ENCODE measurements at places on chromosomes 2 and 18. TPM values are rescaled to one million over a fixed set of nuclear protein-coding genes. Genes with fewer than 3 reads are reported as not detected.

The CHRNG gene
- polyA plus RNA-seq = not detected

The REEP1 gene
- polyA plus RNA-seq = 0.13 TPM

The STARD6 gene
- polyA plus RNA-seq = not detected

The TMEM37 gene
- 0.13 TPM for polyA plus RNA-seq

The PTPN2 gene
- 11.2 TPM for polyA plus RNA-seq

The GRHL1 gene
- 1.0 TPM for polyA plus RNA-seq

The ASTL gene
- not detected for polyA plus RNA-seq

The AGXT gene
- not detected for polyA plus RNA-seq

The GKN2 gene
- polyA plus RNA-seq = not detected

The KLHL41 gene
- 0.26 TPM for polyA plus RNA-seq

DNA sequence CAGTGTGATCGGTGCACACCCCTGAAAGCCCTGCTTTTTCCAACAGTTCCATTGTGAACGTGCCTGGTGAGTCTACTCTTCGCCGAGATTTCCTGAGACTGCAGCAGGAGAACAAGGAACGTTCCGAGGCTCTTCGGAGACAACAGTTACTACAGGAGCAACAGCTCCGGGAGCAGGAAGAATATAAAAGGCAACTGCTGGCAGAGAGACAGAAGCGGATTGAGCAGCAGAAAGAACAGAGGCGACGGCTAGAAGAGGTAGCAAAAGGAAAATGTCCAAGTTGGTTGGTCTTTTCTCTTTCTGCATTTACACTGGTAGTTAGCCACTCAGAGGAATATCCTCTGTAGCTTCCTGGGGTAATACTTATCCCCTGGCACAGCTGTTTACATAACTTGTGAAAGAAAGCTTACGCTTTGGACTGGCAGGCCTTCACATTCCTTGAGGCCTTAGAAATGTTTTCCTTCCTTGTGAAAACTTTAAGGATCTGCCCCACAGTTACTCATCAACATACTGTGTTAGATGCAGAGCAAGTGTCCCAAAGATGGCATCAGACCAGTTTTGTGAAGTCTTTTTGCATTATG, 146.6 kb downstream of the MAP4K4 start:
- DNase-seq = no peak

- DNase-seq = peak; percentile 48
Observed at GRCh38 chr2:206260188-206261012, 14.1 kb upstream of the ZDBF2 start.

DNA sequence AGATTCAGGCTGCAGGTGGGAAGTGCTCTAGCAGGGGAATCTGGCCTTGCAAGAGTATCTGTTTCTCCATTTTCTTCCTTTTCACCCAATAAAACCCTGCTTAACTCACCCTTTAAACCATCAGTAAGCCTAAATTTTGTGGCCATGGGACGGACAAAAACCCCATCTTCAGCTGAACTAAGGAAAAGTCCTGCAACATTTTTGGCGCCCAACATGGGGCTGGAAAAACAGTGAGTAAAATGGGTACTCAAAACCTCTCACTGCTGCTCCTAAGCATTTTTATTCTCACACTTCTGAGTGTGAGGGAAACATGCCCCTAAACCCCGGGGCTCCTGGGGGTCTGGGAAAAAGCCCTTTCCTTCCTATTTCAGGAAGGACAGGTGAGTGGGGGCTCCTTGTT, 414.3 kb downstream of the ZNF804A start:
- no peak for DNase-seq

GRCh38 chr2:157046396-157046795, 211.1 kb upstream of the GALNT5 start:
- no peak for DNase-seq

- peak; percentile 89 for DNase-seq
Observed at GRCh38 chr2:210224941-210225672, at the start of gene ACADL. Gene ACADL (minus strand): TSS chr2:210225447. CDS start chr2:210225263, 184 bp downstream.

- DNase-seq = no peak
Observed at GRCh38 chr2:160674146-160674750, 180.6 kb upstream of the RBMS1 start.

- no peak for DNase-seq
Observed at GRCh38 chr2:238257786-238258700, 18.2 kb upstream of the HES6 start.

- DNase-seq = no peak
Observed at GRCh38 chr2:9631878-9632700, 1.3 kb upstream of the YWHAQ start.

DNA sequence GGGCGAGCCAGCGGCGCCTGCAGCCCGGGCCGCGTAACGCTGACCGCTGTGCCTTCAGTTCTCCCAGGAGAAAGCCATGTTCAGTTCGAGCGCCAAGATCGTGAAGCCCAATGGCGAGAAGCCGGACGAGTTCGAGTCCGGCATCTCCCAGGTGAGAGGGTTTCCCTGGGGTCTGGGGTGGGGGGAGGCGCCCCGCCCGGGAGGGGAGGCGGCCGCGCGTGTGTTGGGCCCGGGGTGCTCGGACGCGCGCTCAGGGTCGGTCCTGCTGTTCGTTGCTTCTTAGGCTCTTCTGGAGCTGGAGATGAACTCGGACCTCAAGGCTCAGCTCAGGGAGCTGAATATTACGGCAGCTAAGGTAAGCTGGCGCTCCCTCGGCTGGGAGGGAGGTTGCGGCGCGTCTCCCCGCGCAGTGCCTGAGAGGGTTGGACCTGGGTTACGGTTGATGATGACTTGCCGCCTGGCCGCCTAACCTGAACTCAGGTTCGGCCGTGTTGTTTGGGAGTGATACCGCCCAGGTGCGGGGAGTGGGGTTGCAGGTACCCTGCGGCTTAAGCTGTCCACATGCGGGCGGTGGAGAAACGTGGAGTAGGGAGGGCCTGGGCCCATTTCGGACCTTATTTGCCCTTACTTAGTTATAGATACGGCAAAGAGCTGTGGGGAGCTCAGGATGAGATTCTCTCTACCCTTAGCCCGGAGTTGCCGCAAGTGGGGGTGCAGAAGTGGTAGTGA, 638 bp downstream of the RPS7 start:
- DNase-seq = peak; percentile 55

DNA sequence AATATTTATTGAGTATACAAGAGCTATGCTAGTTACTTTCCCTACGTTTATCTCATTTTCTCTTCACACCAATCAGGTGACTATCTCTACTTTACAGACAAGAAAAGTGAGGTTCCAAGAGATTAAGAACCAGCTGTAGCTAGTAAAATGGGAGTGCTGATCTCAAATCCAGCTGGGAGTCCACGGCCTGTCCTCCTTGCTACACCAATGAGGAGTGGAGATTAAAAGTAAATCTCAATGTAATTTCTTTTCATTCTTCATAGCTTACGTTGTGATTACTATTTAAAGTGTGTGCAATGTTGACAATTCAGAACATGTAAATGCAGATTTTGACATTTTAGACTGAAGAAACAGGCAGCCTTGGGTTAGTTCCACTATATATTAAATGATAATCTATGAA, 53.9 kb upstream of the NRP2 start:
- DNase-seq = no peak

DNA sequence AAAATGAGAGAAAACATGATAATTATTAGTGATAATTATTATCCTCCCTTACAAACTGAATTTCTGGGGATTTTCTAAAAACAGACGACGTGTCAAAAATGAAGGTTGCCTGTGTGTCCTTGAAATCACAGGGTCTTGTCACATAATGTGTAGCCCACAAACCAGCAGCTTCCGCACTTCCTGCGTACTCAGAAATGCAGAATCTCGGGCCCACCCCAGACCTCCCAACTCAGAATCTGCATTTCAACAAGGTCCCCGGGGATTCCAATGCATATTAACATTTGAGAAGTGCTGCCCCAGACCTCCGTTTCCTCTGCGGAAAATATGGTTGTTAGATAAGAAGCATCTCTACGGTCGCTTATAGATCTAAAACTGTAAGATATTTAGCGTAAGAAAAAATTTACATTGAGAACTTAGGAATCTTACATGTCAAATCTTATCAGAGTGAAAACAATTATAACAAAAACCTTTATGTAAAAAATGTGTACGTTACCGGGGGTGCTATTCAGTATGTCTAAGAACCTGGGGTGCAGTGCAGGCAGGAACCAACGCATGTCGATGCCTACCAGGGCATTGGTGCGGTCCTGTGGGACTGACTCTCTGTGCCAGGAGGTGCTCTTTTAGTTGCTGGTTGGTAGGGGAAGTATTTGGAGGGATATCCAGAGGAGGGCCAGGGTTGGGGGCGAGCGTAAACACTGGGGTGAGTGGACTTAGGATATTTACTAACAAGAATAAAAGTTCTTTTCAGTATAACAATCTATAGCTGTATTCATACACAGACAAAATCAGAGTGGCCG, 15.2 kb downstream of the CDKL4 start:
- no peak for DNase-seq

GRCh38 chr2:98647636-98648035, 39.2 kb downstream of the UNC50 start:
- no peak for DNase-seq

- DNase-seq = no peak
Observed at GRCh38 chr2:38254796-38255195, 122.3 kb downstream of the ATL2 start.

DNA sequence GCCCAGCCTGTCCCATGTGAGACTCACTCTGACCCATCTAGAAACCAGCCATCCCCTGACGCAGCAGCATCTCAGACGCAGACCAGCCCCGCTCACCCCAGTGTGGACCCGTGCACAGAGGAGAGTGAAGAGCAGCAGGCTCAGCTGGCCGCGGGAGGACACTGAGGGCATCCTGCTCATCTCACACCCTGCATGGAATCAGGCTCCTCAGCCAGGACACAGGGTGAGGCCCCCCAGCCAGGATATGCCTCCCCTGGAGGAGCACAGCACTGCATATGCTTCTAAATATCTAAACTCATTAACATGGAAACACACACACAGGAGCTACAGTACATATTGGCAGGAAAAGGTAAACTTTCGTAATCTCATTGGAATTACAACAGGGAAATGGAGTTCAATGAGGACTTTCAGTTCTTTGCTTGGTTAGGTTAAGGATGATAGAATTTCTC, 34.4 kb downstream of the NEMP2 start:
- no peak for DNase-seq

- peak; percentile 38 for DNase-seq
Observed at GRCh38 chr18:59988098-59988706, 88.4 kb downstream of the PMAIP1 start.

- peak; percentile 8 for DNase-seq
Observed at GRCh38 chr18:54684784-54685183, 93.7 kb downstream of the DYNAP start.

GRCh38 chr2:113172721-113173541, 840 bp upstream of the PSD4 start:
- DNase-seq = no peak

GRCh38 chr2:108617617-108618016, 83.3 kb downstream of the LIMS1 start:
- DNase-seq = no peak

GRCh38 chr2:27033253-27033852, 588 bp downstream of the TMEM214 start:
- no peak for DNase-seq

GRCh38 chr2:17910980-17911379, 32.5 kb downstream of the KCNS3 start:
- no peak for DNase-seq

DNA sequence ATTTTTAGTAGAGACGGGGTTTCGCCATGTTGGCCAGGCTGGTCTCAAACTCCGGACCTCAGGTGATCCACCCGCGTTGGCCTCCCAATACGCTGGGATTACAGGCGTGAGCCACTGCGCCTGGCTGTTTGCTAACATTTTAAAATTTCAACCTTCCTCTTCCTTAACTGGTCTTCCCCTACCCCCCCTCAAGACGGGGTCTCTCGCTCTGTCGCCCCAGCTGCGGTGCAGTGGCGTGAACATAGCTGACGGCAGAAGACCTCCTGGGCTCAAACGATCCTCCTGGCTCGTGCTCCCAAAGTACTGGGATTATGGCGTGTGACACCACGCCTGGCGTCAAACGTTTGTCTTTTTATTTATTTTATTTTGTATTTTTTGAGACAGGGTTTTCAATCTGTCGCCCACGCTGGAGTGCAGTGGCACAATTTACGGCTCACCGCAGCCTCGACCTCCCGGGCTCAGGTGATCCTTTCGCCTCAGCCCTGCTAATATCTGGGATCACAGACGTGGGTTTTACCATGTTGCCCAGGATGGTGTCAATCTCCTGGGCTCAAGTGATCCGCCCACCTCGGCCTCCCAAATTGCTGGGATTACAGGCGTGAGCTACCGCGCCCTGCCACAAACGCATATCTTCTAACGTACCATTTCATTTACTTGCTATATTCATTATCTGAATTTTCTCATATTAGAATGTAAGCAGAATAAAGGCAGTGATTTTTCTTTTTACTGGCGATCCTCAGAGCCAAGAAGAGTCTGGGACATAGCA, 984 bp upstream of the MSH2 start:
- no peak for DNase-seq

DNA sequence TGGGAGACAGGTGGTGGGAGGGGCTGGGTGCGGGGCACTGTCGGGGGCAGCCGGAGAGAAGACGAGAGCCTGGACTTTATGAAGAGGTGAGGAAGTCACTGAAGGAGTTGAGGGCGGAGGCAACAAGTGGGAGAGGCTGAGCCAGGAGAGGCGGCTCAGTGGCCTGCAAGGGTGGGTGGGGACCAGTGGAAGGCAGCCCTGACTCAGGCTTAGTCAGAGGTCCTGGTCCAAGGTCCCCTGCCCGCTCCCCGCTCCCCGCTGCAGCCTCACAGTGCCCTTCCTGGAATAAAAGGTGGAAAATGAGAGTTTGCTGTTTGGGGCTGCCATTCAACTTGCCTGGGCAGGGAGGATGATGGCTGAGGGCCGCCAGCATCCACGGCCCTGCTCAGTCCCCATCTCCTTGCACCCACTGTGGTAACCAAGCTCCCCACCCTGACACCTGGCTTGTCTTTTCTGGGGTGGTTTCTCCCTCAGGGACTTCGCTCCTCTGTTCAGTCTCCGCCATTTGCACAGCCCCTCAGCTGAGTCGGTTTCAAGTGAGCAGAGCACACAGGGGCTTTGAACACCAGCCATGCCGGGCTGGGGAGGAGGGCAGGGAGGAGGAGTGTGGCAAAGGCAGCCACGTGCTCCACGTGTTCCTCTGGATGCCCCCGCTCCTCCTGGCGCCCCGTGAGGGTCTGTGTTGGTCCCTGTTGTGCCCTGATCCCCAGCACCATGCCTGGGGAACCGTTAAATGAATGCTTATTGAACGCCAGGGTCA, 13.7 kb upstream of the RALB start:
- no peak for DNase-seq

DNA sequence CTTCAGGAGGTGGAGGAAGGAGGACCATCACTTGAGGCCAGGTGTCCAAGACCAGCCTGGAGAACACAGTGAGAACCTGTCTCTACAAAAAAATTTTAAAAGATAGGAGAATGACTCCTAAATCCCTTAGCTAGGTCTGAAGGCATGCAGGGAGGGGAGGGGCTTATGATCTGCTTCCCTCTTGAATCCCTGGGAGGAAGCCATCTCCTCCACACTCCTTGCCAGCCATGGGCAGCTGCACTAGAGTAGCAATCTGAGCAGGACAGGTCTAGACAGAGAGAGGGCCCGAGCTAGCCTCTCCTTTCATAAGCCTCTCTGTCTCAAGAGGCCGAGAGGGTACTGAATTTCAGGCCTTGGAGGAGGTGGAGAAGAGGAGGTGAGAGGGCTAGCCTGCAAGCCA, 42.5 kb downstream of the DAPL1 start:
- no peak for DNase-seq

DNA sequence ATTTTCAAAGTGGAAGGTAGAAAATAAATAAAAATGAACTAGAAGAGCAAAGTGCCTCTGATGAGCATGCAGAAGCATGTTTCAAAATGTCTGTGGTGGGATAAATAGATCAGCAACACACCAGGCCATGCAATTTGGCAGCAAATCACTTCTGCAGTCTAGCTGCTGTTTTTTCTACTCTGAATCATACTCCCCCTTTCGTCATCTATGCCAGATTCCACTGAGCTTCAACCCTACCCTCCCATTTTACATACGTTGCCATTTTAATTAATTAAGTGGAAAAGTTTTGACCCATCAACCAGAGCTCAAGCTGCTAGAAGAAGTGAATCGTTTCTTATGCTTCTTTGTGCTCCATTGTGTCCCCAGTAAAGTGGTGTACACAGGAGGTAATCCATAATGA, 79.3 kb downstream of the NRXN1 start:
- DNase-seq = no peak

Measured in SK-N-SH (cell line).